ENCODE measurements at places on chromosomes 5 and 9.

DNA sequence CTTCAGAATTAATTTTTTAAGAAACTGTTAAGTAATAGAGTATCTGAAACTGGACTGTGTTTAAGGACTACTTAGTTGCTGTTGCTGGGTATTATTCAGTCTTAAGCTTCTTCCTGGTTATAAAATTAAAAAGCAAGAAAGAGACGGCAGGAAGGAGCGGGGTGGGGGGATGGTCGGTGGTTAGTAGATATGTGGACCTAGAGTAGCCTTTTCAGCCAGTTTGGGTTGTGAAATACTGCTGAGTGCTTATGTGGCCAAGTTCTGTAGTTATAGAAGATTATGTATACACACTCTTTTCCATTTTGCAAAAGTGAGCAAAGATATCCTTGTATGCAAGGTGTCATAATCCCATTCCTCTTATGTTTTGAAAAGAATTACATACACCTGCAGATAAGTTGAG, 28.5 kb downstream of the TRIO start:
- DNase-seq = no peak

GRCh38 chr9:109499631-109500410, 1.7 kb upstream of the PTPN3 start:
- DNase-seq = no peak

DNA sequence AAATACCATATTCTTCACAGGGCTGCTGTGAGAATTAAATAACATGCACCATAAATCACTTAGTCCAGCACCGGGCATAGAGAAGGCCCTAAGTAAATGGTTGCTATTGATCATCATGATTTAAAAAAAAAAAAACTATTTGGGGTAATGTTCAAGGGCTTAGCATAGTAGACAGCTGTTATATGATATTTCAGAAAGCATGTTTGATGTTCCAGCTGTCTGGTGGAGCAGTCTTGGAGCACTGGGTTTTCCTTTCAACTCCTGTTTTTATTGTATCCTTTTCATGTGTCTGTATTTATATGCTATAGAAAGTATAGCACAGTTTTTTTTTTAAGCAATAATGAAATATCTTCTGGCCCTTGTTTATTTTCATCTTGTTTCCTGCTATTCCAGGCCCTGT, 28.0 kb upstream of the TOMM5 start:
- no peak for DNase-seq

GRCh38 chr9:35311891-35312639, 150.3 kb downstream of the UNC13B start:
- DNase-seq = no peak

DNA sequence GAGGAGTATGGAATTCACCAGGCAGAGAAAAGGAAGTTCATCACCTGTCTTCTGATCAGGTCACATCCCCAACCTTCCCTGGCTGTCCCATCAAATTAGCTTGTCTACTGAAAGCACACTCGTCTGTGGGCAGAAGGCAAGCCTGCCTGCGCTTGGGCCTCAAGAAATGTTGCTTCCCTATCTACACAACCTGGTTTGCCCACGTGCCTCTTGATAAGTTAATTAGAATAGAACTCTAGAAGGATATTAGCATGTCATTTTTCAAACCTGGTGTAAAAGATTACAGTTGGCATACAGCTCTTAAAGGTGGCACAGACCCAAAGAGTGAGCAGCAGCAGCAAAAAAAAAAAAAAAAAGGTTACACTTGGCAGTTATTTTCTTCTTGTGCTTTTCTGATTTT, 5.1 kb downstream of the TTC23L start:
- DNase-seq = no peak

DNA sequence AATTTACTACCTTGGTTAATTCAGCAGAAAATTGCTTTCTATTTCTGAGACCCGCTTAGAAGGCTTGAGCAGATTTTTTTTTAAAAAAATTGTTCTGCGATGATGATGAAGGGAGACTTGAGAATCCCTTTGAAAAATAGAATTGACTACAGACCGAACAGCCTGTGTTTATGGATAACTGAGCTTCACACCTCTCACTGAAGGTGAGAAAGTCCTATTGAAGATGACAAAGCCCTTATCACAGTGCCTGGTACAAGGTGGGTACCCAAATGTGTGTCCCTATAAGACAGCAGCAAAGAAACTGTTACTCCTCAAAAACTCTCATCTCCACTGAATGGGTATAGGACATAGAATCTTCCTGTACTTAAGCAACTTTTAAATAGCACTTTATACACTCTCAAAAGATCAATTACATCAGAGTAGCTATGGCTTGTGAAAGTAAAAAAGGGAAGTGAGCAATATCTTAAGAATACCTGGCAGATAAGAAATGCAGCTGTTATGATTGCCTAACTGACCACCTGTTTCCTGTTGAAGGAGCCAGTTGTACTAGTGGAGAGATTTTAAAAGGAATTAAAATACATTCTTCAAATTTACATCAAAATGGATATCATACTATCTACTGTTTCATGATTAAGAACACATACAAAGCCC, 419.7 kb downstream of the CHSY3 start:
- no peak for DNase-seq

GRCh38 chr9:108434502-108434901, 421.3 kb downstream of the ACTL7B start:
- DNase-seq = no peak

- DNase-seq = no peak
These were observed 24.9 kb downstream of the ATOX1 start for GRCh38 chr5:151733358-151734063.

Data from activated CD4-positive, alpha-beta T cell treated with anti-CD3 and anti-CD28 coated beads, Interleukin-2, amount 50 U/mL, for 16 hours (primary cell).